DMS79 (cell line): ENCODE measurements at places on chromosomes 4 and X.

DNA sequence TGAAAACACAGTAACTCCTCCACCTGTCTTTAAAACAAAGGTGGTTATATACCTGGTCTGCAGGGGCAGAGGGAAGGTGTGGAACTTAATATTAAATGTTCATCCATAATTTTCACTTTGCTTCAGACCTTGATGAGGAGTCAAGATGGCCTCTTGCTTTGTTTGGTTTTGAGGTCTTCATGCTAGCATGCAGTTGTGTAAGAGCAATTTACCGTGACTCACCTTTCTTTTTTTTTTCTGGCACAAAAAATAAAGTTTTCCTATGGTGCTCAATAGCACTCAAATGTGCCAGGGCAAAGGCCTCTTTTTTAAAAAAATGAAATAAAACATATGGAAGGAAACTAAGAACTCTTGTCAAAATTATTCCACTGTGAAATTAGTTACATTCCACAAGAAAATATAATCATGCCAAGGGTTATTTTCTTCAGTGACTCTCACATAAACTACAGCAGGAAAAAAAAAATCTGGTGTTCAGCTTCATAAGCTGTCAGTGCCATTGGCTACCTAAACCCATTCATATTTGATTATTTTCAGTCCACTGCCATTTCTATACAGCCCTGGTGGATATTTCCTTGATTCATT, 128.2 kb downstream of the SLC7A11 start:
- DNase-seq = peak; percentile 29

- no peak for DNase-seq
Observed at GRCh38 chr4:76716020-76716419, 181.9 kb downstream of the SOWAHB start.

GRCh38 chrX:8484360-8484949, 19.8 kb downstream of the VCX3B start:
- peak; percentile 28 for DNase-seq

DNA sequence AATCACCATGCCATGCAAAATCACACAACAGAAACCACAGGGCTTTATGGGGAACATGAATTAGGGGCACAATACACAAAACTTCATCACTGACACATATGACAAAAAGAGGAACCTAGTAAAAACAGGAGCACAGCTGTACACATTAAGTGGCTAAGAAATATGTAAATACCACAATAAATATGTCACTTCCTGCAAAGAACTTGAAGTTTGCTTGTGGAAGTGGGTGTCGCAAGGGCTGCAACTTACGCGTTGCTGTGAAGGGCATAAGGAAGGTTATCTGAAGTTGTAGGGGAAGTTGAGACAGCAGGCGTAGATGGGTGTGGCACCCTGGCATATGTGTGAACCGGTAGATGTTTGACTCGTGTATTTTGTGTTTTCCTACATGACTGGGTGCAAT, 42.4 kb downstream of the CLCN4 start:
- DNase-seq = no peak

GRCh38 chrX:55521687-55522086, 32.0 kb upstream of the USP51 start:
- DNase-seq = no peak
